ENCODE measurements at places on chromosomes 2 and 18. TPM values are rescaled to one million over a fixed set of nuclear protein-coding genes. Genes with fewer than 3 reads are reported as not detected.

GRCh38 chr2:174957050-174957449 lies 48.1 kb downstream of the CHN1 start:
- DNase-seq: no peak

- no peak for DNase-seq
Observed at GRCh38 chr2:28356095-28356911, 36.4 kb upstream of the FOSL2 start.

- DNase-seq: no peak
Observed at GRCh38 chr2:29307519-29307918, 192.3 kb downstream of the CLIP4 start.

Gene RBBP8
- total RNA-seq: 33.3 TPM

Gene ALK
- 0.11 TPM for total RNA-seq

- no peak for DNase-seq
Observed at GRCh38 chr2:159617100-159617499, 752 bp upstream of the BAZ2B start.

DNA sequence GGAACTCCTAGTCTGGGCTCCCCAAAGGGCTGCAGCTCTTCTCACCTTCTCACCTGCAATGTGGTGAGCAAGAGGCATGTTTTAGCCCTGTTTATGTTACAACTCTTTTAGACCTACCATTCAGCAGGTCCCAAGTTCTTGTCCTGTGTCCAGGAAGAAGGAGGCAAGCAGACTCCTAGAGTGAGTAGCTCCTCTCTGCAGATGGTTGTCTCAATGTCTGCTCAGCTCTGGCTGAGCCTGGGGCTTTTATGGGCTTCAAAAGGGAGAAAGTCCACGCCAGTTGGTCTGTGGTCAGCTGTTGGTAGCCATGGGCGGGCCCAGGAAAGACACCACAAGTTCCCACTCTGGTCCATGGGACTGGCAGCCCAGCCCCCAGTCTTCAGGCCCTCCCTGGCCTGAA lies 148.1 kb upstream of the HS6ST1 start:
- DNase-seq: no peak

All from WTC11 (cell line).